ENCODE measurements at places on chromosomes 2 and 18.

DNA sequence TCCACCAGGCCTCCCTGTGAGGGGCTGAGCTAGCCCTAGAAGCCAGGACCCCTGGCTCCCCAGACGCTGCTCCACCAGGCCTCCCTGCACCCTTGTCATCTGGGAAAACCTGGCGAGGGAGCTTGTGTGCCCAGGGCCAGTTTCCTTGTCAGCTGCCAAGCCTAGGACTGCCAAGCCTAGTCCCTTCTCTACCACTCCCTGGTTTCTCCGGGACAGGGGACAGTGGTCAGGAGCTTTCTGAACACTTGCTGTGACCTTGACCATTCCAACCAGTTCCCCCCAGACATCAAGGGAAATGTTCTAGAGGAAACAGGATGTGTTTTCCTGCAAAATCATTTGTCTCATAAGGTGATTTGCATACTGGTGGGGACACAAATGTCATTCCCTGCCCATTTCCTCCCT is 41.3 kb upstream of the MRPL33 start:
- no peak for DNase-seq

DNA sequence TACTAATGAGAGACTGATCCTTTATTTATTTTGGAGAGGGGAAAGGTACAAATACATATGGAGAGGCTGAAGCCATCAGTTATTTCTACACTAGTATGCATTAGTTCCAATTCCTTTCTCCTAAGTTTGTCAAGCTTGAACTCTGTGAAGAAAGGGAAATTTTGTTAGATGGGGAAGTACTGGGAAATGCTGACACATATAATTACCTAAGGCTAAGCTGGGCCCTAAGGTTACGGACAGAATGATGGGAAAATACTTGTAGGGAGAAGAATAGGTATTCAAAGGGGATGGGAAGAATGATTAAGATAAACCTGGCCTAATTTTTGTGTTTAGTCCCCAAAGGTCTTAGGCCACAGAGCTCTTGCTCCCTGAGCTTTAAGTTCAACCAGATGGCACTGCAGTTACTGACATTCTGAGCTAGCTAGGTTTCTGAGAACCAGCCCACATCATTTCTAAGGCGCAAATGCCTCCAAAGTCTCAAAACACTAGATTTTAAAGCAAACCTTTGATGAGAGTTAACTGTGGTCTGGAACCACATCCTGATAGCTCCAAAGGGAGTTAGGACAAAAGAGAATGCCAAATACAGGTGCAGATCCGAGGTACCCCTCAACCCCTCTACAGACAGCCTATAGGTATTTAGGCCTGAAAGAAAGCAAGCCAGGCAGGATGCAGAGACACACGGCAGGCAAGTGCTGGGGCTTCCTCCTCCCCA is 2.7 kb downstream of the TMEM163 start:
- no peak for DNase-seq

GRCh38 chr18:58308463-58308862 is 264.4 kb downstream of the NEDD4L start:
- no peak for DNase-seq

DNA sequence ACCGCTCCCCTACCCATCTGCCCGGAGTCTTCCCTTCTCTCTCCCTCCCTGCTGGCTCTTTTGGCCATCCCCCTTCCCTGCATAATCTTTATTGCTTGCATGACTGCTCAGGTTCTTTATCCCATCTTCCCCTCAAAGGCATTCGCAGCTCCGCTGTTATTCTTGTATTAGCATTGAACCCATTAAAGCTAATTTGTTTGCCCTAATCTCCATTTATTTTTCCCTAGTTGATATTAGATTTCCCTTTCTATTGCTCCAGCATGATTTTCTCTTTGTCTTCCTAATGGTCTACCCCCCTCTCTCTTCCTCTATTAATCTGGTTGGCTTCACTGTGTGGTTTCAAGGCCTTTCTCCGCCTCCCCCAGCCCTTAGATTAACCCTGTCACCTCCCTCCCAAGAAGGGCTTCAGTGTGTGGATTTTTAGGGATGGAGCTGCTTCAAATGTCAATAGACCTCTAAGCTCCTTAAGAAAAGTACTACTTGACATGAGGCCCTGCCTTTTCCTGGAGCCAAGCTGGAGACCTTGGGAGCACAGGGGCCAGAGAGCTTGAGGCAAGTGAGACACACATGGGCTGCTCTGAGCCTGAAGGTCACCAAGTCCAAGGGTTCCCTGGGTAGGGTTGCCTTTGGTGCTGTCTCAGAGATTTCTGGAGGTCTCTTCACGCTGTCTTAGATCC is 20.1 kb downstream of the PAX8 start:
- DNase-seq: no peak

DNA sequence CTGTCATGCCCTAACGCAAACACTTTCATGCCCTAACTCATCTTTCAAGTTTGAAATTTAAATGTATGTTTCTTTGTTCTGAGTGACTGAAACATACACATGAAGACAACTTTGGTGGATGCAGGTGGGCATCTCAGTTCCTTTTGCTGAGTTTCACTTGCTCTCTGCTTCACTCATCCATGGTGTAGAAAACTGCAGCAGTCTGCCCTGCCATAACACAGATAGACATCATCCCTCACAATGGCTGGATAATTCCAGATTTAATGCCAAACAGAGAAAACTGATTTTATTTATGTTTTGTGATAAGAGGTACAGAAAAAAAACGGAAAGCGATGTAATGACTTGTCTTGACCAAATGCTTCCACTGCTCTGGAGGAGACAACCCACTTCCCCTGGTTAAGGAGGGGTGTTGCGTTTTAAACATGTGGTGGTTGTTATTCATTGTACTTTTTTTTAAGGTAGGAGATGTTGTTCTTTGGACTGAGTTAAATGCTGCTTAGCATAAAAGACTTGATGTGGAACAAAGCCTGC is 70.4 kb downstream of the RHBDD1 start:
- no peak for DNase-seq

DNA sequence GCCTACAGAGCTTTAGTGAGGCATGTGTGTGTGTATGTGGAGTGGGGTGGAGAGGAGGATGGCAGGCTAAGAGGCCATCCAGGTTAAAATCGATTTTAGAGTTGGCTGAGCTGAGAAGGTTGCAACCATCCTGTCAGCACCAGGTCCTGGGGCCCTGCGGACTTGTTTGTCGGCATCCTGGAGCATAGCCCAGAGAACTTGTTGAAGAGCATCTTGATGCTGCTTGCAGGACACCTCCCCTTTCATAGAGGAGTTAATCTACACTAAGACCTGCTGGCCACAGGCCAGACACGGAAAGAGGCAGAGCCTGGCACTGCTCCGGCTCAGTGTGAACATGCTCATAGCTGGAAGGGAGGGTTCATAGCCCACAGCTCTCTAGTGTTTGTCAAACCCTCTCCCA is 72.1 kb upstream of the RGPD5 start:
- no peak for DNase-seq

DNA sequence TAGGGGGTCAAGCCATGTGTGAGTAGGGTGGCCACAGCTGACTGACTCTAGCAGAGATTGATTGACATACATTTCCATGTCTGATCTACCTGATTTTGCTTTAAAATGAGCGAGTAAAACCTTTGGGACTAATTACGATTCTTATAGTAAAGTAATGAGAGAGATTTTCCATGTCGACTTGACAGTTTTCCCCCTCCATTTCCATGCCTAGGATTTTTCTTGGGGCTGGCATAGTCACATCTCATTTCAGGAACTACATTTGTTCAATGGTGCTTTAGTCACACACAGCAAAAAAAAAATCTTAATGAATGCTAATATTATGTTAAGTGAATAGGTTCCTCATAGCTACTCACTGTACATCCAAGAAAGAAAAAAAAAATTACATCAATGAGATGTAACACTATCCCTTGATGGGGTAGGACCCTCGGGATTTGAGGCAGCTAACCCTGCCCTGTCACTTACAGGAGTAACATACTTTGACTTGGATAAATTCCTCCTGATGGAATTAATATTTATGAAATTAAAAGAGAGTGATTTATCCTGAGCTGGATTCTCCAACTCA is 690.9 kb downstream of the TDRD15 start:
- no peak for DNase-seq

- DNase-seq: no peak
Measured at GRCh38 chr2:40303746-40304145, 148.1 kb downstream of the SLC8A1 start.

DNA sequence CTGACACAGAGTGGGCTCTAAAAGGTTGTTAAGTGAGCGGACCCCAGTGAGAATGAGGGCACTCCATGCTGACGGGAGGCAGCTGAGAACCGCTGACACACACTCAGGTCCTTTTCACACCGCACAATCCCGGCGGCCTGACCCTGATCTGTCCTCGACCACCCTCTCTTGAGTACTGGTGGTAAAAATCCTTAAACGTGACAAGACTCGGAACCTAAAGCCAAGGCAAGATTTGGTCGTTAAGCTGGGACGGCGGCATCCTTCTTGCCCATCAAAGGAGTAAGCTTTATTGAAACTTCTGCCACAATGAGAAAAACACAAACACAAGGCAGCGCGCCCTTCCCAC is 569 bp downstream of the TMX3 start:
- DNase-seq: peak; percentile 12

- no peak for DNase-seq
Measured at GRCh38 chr18:21053127-21053526, 58.5 kb downstream of the ROCK1 start.

- no peak for DNase-seq
Measured at GRCh38 chr2:85797921-85798320, 44.1 kb downstream of the ATOH8 start.

GRCh38 chr2:54287532-54287931 is 31.5 kb upstream of the TSPYL6 start:
- peak; percentile 80 for DNase-seq

DNA sequence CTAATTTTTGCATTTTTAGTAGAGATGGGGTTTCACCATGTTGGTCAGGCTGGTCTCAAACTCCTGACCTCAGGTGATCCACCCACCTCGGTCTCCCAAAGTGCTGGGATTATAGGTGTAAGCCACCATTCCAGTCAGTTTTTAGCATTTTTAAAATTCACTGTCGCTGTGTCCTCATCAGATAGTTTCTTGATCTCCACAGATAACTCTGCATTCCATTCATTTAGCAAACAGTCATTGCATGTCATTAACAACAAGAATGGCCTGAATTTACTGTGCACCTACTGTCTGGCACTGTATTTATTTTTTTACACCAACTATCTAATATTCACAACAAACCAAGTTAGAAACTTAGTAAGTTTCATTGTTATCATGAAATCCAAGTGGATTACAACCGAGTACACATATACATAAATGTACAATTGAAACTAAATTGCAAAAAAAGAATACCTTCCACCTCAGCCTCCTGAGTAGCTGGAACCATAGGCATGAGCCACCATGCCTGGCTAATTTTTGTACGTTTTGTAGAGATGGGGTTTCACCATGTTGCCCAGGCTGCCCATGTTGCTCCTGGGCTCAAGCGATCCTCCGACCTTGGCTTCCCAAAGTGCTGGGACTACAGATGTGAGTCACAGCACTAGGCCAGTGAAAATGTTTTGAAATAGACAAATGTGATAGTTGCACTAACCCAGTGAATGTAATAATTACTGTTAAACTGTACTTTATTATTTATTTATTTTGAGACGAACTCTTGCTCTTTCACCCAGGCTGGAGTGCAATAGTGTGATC is 4.3 kb downstream of the MCEE start:
- no peak for DNase-seq

GRCh38 chr2:51880153-51880552 is 848.2 kb upstream of the NRXN1 start:
- DNase-seq: no peak

DNA sequence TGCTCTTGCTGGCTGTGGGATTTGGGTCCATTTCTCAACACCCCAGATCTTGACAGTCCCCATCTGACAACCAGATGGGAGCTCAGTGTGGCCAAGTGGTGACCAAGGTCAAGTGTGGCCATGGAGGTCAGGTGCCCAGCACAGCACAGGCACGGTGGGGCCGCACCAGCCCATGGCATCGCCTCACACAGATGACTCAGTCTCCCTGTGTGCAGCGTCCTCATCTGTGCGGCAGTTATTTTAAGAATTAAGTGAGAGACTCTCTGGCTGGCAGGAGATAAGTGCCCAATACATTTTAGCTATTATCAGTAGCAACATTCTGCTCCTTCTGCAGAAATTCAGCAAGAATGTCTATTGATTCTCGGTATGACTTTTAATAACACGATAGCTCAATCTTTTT is 167.2 kb downstream of the DDX1 start:
- DNase-seq: no peak

DNA sequence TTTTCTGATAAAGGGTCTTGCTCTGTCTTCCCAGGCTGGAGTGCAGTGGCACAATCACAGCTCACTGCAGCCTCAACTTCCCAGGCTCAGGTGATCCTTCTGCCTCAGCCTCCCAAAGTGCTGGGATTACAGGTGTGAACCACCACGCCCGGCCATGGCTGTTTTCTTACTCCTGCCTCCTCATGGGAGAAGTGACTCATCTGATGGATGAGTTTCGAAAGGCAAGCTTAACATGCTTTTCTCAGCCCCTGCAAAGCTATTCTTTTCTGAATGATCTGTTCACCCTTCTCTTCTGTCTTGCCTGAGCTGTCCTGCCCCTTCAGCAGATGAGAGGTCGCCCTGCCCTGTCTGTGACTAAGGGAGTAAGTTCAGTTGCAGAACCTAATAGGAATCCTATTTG is 929 bp upstream of the CREG2 start:
- no peak for DNase-seq

- no peak for DNase-seq
Measured at GRCh38 chr2:221571025-221571550, 1.0 kb downstream of the EPHA4 start.

DNA sequence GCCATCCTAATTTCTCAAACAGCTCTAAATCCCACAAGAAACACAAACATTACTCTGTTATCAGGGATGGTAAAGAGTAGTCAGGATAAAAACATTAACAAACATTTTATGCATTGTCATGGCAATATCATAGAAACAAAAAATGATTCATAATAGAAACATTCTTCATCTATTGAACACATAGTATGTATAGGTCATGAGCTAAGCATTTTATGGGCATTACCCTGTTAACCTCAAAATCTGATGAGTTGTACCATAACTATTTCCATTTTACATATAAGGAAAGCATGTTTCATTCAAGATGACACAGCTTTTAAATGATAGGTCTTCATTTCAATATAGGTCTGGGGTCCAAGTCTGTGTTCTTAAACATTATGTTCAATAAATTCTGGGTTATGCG is 344.9 kb downstream of the RND3 start:
- no peak for DNase-seq

- no peak for DNase-seq
Measured at GRCh38 chr2:111952871-111953452, 54.6 kb downstream of the MERTK start.

- no peak for DNase-seq
Measured at GRCh38 chr2:236127010-236127409, 41.2 kb downstream of the GBX2 start.

Data from hindlimb muscle (tissue), 1 donor.